ENCODE measurements at places on chromosomes 7 and 10.

- no peak for DNase-seq
Observed at GRCh38 chr10:79273604-79274003, 73.7 kb upstream of the PPIF start.

GRCh38 chr7:34904987-34905386, 132.3 kb downstream of the DPY19L1 start:
- DNase-seq = no peak

DNA sequence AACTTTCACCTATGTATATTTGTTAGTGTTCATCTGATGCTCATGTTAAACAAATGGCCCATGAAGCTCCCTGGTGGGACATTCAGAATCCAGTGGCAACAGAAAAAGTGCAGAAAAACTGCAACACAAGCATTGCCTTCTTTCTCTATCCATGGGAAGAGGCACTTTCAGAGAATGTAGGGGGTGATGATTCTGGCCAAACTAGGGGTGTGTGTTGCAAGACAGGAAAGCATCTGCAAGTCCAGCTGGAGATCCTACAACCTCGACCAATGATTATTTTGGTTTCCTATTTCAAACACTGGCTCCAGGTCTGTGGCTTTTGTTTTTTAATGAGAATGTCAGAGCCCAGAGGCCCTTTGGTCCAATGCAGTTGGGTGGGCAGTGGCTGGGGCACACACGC, 198.7 kb downstream of the CXCL12 start:
- no peak for DNase-seq

DNA sequence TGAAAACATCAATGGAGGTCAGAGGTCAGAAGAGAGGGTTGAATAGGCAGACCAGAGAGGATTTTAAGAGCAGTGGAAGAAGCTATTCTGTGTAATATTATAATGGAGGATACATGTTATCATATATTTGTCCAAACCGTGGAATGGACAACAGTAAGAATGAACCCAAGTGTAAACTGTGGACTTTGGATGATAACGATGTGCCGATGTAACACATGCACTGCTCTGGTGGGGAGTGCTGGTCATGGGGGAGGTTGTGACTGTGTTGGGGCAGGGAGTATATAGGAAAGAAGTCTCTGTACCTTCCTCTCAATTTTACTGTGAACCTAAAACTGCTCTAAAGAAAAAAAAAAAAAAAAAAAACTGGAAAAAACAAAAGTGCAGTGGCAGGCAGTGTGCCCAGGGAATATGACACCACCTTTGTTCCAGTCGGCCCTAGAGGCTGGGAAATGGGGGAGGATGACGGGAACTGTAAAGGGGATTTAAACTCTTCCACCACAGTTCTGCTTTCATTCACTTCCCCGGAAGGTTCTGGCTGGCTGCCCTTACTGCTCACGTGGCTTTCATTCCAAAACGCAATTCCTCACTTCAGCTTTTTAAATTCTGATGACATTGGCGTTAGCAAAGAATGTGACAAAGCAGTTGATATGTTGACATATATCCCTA, 113.7 kb upstream of the ANKRD1 start:
- DNase-seq = no peak

DNA sequence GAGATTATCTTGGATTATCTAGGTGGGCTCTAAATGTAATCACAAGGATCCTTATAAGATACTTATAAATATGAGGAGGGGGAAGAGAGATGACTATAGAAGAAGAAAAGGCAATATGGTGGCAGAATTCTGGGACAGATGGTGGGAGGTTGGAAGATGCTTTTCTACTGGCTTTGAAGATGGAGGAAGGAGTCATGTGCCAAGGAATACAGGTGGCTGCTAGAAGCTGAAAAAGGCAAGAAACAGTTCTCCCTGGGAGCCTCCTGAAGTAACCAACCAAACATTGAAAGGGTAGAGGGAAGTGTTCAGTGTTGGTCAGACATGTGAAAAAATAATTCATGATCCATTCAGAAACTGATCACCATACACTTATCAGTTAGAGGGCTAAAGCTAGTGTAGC, 213.3 kb downstream of the WDR11 start:
- no peak for DNase-seq

GRCh38 chr10:82867056-82867455, 992.1 kb downstream of the NRG3 start:
- no peak for DNase-seq

GRCh38 chr7:69402696-69403095, 195.6 kb upstream of the AUTS2 start:
- DNase-seq = no peak

- no peak for DNase-seq
Observed at GRCh38 chr10:95896071-95896850, 11.5 kb upstream of the CC2D2B start.

DNA sequence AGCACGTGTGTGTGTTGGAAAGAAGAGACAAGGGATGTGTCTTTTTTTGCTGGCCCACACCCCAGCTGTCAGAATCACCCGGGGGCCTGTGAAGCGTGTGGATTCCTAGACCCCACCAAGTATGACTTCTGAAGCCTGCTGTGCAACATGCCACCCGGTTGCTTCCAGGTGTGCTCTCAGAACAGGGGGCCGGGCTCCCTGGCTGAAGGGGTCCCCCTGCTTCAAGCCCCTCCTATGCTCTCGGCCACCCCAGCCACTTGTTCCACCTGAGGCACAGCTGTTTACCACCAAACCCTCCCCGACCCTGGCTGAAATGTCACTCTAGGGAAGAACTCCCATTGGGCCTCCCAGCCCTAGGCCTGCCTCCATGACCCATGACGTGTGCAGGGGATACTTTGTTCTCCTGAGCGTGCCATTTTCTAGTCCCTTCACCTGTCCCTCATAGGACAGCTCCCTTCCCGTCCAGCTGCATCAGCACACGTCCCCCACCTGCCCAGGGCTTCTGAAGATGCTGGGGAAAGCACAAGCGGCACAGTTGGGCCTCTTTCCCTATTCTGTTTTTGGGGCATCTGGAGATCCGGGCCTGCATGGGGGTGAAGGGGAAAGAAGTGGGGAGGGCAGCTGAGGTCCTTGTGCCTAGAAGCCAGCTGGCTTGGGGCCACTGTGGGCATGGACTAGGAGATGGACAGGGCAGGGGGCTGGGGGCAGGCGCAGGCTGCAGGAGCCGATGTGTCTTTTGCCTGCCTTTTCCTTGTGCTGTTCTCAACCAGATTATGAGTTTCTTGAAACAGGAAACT, 33.3 kb downstream of the CRHR2 start:
- no peak for DNase-seq

DNA sequence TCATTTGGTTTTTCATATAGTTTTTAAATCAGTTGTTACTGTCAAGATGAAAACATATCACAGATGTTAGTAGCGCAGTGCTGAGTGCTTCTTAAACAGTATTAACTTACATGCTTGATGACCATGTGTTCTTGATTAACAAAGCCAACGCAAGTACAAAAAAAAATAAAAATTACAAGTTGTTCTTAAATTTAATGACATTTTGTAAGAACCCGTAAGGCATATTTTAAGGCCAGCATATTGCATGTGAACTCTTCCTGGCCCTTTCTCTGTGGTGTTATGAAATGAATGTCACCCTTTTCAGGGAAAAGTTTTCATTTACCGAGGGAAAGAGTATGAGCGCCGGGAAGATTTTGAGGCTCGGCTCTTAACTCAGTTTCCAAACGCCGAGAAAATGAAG, 140.4 kb upstream of the NPS start:
- DNase-seq = no peak

- DNase-seq = no peak
Observed at GRCh38 chr10:71391701-71392100, 5.0 kb upstream of the CDH23 start.

DNA sequence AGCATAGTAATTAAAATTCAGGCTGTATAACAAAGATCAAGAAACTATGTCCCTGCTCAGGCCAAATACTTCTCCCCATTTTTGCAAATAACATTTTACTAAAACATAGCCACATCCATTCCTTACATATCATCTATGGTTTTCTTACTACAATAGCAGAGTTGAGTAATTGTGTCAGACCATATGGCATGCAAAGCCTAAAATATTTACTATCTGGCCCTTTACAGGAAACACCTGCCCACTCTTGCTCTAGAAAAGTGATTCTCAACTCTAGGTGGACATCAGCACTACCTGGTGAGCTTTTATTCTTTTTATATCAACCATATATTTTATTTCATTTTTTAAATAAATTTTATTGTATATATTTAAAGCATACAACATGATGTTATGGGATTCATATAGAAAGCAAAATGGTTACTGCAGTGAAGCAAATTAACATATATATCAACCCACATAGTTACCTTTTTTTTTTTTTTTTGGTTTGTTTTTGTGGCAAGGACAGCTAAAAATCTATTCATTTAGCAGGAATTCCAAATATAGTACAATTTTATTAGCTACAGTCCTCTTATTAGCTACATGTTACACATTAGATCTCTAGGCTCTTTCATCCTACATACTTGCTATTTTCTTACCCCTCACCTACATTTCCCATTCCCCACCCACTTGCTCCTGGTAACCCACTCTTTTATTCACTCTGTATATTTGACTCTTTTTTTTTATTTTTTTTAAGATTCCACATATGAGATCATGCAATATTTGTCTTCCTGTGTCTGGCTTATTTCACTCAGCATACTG, 19.6 kb downstream of the ABI1 start:
- DNase-seq = no peak

GRCh38 chr10:104581884-104582601, 59.0 kb upstream of the SORCS3 start:
- no peak for DNase-seq

- DNase-seq = no peak
Observed at GRCh38 chr10:111319866-111320265, 243.0 kb downstream of the ADRA2A start.

- DNase-seq = no peak
Observed at GRCh38 chr7:2559283-2559950, 638 bp downstream of the IQCE start.

GRCh38 chr10:114811862-114812261, 9.7 kb upstream of the FHIP2A start:
- no peak for DNase-seq

GRCh38 chr10:119162452-119163092, 2.9 kb downstream of the SFXN4 start:
- no peak for DNase-seq

DNA sequence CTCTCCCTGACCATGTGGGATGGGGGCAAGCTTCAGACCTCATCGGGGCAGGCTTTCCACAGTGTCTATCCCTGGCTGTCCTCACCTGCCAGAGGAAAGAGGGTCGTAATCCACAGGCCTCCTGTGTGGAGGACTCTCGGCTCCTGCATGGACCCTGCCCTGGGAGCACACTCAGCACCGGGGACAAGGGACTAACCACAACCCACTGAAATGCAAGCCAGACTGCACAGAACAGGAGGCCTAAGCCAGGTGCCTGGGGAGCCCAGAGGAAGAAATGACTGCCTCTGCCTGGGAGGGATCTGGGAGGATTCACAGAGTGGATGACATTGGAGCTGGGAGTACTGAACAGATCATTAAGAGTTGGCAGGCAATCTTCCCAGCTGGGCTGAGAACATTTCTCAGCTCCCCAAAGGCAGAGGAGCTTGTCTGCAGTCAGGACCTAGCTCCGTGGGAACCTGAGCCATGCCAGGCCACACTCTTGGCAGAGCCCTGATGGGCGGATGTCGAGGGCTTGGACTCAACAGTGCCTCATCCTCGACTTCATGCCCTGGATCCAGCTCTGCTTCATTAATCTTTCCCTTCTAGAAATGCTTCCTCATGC, 213.4 kb downstream of the USP6NL start:
- DNase-seq = no peak

DNA sequence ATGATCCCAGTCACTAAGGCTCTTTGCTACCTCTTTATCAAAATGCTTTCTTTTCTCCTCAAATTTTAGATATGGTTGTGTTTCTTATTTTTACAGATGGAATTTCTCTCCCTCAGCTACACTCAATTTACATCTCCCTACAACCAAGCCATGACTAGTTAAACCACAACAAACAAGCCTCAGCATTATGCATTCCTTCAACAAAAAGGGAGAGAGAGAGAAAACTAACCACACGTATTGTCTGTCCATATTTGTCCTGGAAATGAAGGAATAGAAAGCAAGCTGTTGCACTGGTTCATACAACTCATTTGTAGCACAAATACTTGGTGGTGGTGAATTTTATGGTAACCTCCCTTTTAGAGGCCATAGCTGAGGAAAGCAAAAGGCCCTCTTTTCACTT, 286.4 kb downstream of the AHR start:
- no peak for DNase-seq

DNA sequence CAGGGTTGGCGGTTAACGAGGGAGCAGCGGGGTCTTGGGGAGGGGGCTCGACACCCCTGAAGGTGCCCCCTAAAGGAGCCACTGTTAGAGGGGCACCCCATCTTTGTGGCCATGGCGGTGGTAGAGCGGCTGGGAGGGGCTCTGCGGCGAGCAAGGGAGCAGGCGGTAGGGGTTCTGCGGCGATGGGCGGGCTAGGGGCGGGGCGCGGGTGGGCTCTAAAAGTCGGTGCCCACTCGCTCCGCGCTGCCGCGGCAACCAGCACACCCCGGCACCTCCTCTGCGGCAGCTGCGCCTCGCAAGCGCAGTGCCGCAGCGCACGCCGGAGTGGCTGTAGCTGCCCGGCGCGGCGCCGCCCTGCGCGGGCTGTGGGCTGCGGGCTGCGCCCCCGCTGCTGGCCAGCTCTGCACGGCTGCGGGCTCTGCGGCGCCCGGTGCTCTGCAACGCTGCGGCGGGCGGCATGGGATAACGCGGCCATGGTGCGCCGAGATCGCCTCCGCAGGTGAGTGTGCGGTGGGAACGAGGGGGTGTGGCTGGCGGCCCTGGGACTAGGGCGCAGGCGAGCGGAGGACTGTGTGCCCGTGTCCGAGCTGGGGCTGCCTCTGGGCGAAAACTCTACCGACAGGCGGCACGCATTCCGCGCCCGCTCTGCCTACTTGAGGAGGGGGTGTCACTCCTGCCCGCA, at the start of gene MEST:
Gene MEST, plus strand, starts transcription at position 245 of the 682 bp plus-strand sequence. Its CDS starts 229 bp downstream, at position 474.
- no peak for DNase-seq

DNA sequence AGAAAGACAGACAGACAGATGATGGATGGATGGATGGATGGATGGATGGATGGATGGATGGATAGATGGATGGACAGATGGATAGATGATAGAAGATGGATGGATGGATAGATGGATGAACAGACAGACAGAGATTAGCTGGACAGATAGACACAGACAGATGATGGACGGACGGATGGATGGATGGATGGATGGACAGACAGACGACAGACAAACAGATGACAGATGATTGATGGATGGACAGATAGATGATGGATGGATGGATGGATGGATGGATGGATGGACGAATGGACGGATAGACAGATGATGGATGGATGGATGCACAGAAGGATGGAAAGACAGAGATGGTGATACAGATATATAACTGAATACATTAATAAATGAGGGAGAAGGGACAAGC, 190.9 kb upstream of the CALN1 start:
- no peak for DNase-seq

Measured in activated CD4-positive, alpha-beta T cell treated with anti-CD3 and anti-CD28 coated beads for 1 hour (primary cell).